ENCODE measurements at places on chromosomes 2 and 18.
A peak's percentile ranks its signal among the peaks of the same experiment; 100 is the strongest.

DNA sequence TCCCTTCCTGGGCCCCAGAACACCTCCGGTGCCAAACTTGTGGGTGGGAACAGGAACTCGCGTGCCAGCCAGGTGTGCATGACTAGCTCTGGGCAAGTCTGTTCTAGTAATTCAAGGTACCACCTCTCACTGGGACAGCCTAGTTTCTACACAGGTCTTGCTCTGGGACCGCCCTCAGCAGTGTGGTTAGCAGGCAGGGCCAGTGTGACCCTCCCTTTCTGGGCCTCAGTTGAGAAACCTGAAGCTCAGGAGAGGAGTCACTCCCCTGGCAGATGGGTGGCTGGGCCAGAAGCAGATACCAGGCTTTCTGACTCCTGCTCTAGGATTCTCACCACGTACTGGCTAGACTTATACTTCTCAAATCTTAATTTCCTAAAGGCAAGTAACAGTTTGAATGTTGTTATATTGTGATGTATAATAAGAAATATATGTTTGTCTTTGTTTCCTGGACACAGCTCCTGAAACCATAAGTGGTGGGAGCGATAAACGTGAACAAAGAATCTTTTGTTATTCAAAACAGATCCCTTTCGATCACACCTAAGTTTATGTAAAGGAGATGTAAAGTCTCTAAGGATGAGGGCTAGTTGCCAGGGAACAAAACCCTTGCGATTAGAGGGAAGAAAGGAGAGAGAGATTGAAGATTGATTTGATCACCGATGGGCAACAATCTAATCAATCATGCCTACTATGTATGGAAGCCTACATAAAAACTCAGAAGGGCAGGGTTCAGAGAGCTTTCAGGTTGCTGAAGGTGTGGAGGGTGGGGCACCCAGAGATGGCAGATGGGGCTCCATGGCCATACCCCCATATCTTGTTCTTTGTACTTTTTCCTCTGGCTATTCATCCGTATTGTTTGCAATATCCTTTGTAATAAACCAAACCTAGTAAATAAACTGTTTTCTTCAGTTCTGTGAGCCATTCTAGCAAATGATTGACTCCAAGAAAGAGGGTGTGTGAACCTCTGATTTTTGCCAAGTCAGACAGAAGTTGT is 952 bp upstream of the UGT1A6 start:
- DNase-seq, result no peak

GRCh38 chr2:40283111-40283909 is 168.6 kb downstream of the SLC8A1 start:
- DNase-seq, result no peak

GRCh38 chr2:11314487-11314886 is 29.9 kb downstream of the ROCK2 start:
- DNase-seq, result no peak

GRCh38 chr2:196594158-196594557 is 45.4 kb upstream of the CCDC150 start:
- DNase-seq, result no peak

DNA sequence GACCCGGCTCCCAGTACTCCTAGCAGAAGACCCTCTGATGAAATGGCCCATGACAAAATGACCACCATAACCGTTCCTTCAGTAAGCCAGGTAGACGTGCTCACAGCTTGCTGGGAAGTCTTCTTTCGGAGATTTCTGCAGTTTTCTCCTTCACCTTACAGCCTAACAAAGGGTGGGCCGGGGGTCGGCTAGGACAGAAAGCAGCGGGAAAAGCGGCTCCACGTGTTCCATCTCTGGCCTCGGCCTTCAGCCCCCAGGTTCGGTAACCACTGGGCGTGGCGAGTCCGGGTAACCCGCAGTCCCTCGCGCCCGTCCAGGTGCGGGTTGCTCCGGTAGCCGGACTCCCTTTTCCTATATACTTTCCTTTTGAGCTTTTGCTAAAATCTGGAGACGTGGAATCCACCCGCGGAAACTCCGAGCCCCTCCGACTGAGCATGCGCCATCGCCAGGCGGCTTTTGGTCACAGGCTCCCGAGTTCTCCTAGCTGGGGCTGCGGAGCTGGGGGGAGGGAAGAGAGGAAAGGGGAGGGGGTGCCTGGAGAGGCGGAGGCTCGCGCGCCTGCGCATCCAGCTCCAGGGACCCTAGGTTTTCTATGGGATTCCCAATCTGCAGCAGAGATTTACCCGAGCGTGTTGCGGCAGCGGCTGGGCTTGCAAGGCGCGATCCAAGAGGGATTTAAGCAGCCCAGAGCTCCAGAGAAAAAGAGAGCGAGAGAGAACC is at the start of gene VSNL1:
Gene VSNL1 (plus strand): TSS at position 604 of the 720 bp plus-strand sequence. CDS start 51,379 bp downstream, outside the sequence.
- peak; percentile 53 for DNase-seq

- DNase-seq, result no peak
Measured at GRCh38 chr2:181915102-181915501, 23.6 kb downstream of the ITPRID2 start.

DNA sequence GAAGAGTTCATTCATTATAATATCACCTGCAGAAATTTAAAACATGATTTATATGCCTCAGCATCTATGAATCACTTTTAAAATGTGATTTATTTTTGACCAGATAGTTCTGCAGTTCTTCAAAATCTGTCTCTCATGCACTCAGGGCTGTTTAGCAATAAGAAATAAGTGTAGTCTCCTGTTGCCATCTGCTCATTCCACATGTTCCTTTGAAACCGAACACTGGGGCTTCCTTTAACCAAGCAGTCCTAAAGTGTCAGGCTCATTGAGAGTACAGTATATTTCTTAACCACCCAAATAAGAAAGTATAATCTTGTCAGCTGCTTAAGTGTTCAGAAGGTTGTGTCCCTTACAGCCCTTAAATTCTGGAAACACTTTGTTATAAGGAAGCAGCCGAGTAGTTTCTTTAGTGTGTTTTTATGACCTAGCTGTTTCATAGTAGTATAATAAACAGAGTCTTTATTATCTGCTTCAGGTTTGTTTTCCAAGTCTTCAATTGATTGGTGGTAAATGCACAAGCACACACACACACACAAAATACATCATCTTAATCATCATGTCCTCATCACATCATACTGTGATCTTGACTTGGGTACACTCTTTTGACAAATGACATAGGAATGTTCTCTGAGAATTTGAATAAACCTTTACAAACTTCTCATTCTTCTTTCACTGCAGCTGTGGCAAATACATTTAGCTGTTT is 10.4 kb downstream of the WDR7 start:
- no peak for DNase-seq

DNA sequence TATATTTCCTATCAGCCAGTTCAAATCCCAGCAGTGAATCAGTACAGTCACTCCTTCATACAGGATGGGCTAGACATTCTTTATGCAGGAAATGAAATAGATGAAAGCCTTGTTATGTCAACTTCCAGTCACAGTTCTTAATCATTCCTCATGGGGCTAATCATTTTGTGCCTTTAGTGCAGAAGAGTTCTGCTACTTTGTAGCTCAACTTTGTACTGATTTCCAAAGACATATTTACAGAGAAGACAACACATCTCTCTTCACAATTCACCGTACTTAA is 593.9 kb upstream of the NETO1 start:
- no peak for DNase-seq

DNA sequence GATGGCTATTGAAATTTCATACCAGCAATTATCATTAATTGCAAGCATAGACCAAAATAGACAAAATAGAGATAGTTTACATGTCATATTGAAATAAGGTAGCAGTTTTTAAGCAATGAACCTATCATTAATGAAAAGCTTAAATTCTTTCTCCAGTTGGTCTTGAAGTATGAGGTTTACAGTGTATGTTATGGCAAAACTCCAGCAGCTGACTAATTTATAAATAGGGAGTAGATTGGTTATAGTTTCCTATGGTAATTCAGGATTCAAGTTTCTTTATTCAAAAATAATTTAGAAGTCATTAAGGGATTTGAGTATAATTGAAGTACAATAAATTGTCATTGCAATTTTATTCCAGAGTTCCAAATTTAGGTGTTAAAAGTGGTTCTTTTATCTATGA is 69.6 kb upstream of the COL5A2 start:
- DNase-seq, result no peak

- no peak for DNase-seq
Measured at GRCh38 chr2:71700658-71701397, 247.5 kb downstream of the DYSF start.

- DNase-seq, result no peak
Measured at GRCh38 chr18:60247103-60247502, 125.5 kb downstream of the MC4R start.

GRCh38 chr2:76180676-76181075 is 470.0 kb upstream of the GCFC2 start:
- no peak for DNase-seq

GRCh38 chr2:214215107-214215506 is 195.7 kb upstream of the VWC2L start:
- no peak for DNase-seq

- DNase-seq, result no peak
Measured at GRCh38 chr2:11371092-11371937, 26.9 kb upstream of the ROCK2 start.

GRCh38 chr2:9434489-9434888 is 11.0 kb downstream of the CPSF3 start:
- DNase-seq, result no peak

GRCh38 chr2:233705911-233706506 is 6.7 kb upstream of the UGT1A5 start:
- no peak for DNase-seq

- no peak for DNase-seq
Measured at GRCh38 chr2:157501026-157501425, 57.1 kb upstream of the CYTIP start.

GRCh38 chr2:162706770-162707169 is 131.8 kb downstream of the KCNH7 start:
- peak; percentile 78 for DNase-seq

DNA sequence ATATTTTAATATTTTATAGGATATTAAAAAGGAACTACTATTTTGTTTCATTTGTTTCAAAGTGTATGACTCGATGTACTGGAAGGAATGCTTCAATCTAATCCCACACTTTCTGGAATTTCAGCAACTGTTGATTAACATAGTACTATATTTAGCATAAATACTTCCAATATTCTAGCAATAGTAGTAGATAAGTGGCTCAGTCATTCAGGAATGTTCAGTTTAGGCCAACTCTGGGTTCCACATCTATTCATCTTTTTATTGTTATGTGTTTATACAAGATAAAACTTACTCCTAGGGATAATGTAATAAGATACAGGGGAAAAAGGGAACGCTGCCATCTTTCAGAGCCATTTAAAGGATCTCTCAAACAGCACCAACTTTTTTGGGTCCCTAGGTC is 22.3 kb upstream of the ORC2 start:
- DNase-seq, result no peak

DNA sequence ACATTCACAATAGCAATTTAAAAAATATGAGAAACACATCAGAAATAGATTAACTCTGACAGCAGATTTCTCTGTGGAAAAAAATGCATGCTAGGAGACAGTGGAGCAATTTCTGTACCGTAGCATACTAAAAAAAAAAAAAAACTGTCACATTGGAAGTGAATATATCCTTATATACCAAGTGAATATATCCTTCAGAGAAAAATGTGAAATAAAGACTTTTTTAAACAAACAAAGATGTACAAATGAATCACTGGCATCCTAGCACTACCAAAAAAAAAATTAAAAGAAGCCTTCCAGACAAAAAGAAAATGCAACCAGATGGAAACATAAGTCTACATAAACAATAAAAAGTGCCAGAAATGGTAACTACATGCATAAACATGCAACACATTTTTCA is 169.4 kb downstream of the NBAS start:
- no peak for DNase-seq

GRCh38 chr2:224847381-224847780 is 131.2 kb upstream of the CCDC195 start:
- DNase-seq, result no peak

GRCh38 chr2:212223696-212224095 is 314.9 kb downstream of the ERBB4 start:
- no peak for DNase-seq

DNA sequence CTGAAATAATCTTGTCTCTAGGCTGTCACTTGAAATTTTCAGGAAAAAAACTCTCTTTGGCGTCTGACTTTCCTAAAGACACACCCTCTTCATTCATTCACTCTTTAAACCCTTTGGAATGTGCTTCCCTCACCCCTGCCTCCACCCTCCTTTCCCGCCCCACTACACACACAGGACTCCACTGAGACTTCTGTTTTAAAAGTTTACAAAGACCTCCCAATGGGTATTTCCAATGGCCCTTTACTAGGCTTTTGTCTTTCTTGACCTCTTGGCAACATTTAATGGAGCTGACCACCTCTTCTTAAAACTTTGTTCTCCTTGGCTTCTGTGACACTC is 96.1 kb downstream of the RBMS1 start:
- no peak for DNase-seq

DNA sequence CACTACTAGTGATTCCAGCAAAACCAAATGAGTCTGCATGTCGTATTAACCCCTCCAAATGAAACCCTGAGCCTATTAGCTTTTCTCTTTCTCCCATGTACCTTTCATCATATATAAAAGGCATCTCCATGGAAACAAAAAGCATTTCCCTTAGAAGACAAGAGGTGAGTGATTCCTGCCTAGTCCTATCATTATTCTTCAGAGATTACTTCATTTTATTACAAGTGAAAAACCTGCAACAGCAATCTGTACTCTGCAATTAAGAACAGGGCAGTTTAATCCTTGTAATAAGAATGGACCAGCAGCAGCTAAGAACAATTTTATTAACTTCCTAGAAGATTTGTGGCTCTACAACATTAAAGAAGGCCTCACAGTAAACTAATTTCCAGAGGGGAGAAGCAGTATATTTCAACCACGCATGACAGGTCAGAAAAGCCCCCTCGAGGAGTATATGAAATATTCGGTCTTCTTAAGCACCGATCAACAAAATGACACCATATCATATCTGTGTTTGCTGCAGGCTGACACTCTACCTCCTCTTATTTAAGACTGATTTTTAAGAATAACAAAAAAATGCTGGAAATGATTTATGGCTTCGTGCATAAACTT is 132.3 kb upstream of the TFPI start:
- DNase-seq, result peak; percentile 29

DNA sequence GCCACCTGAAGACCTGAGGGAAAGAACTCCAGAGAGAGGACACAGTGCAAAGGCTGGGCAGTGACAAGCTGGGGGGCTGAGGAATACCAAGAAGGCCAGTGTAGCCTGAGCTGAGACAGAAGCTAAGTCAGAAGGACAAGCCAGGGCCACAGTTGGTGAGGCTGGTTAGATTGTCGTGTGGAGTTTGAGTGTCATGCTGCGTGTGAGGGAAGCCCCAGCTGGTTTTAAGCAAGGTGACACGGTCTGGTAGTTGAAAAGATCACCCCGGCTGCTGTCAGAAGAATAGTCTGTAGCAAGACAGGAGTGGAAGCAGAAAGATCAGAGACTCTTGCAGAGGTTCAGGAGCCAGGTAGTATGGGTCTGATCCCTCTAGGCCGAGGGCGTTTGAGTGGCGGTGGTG is 50.6 kb upstream of the RMDN2 start:
- no peak for DNase-seq

GRCh38 chr2:203690117-203690431 is 16.4 kb upstream of the CD28 start:
- no peak for DNase-seq

- DNase-seq, result no peak
Measured at GRCh38 chr2:161245261-161245553, 63.0 kb upstream of the PSMD14 start.

GRCh38 chr2:39642051-39642718 is 23.5 kb upstream of the TMEM178A start:
- no peak for DNase-seq
